ENCODE measurements at places on chromosomes 4 and X.

DNA sequence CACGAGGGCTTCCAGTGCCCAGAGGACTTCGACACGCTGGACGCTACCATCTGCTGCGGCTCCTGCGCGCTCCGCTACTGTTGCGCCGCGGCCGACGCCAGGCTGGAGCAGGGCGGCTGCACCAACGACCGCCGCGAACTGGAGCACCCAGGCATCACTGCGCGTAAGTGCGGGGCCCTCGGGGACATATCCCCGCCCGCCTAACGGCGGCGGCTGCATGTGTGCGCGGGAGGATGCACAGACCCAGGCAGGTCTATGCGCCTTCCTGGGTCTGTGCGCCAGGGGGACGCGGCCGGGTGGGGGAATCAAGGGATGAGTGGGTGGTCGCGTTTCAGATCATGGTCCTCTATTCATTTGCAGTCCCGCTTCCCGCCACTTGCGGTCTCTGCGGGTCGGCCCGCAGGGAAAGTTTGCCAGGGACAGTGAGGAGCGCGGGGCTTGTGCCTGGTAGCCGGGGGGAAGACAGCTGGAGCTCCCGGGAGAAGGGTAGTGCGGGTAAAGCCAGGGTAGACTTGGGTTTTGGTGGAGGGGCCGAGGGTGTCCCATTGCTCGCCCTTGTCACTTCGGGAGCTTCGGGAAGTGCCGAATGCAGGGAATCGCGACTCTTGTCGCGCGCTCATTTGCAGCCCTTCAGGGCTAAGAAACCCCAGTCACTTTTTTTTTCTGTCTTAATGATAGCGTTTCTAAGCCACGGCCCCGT lies 1.0 kb downstream of the SHISA3 start:
- no peak for DNase-seq

DNA sequence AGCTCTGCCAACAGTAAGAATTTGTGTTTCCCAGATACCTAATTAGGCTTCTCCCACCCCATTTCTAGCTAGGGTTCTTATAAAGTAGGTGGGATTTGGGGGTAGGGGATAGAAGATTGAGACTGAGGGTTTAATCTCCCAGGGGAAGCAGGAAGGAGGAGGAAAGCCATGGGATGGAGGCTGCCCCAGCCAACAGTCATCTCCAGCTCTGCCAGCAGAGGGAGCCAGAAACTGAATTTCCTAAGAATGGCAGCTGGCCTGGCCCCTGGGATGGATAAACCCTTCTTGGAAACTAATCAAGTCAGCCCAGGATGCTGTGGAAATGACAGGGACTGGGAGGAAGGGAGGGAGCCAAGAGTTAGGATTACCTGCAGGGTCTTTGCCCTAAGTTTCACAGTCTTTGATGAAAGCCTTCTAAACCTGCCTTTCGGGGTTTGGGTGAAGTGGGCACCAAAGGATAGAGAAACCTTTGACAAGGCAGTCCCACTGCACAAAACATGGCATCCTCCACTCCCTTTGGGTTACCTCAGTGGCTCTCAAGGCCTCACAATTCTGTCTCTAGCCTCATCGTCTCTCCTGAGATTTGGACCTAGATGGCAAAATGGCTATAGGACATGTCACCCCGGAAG lies 6.7 kb upstream of the ERCC6L start:
- DNase-seq, result peak; percentile 20

DNA sequence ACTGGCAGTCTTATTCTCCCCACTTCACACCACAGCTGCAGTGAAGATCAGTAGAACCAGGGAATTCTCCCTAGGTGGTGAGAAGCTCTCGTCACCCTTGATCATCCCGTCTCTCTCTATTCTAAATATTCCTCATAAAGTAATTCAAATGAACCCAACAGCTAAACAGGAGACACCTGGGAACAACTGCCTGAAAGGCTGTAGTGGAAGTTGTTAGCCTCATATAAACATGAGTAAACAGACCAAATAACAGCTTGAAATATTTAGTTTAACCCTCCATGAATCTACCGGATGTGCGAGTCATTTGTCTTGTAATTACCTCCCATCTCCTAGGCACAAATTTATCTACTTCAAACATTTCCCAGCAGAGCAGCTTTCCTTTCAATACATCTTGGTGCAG lies 30.4 kb upstream of the APELA start:
- no peak for DNase-seq

DNA sequence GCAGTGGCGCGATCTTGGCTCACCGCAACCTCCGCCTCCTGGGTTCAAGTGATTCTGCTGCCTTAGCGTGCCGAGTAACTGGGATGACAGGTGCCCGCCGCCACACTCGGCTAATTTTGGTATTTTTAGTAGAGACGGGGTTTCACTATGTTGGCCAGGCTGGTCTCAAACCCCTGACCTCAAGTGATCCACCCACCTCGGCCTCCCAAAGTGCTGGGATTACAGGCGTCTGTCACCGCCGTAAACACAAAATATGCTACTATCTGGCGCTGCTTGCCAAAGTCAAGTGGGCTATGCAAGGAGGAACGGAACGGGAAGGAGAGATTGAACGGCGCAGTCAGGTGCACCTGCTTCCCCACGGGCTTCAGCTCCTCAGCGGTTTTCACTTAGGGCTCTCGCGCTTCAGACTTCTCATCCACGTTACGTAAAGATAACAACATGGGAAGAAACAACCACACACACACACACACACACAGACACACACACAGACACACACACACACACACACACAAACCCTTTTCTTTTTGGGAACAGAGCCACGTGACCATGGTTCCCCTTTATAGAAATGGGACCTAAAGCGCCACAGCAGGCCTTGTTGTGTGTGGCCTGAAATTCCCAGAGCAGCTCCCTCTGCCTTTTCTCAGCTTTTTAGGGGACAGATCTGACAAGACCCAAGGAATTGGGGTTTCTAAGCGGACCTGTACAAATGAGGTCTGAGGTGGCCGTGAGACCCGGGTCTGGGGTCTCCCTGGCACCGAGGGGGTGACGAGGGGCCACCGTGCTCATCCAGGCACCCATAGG lies 1.5 kb downstream of the P2RY8 start:
- DNase-seq, result no peak

DNA sequence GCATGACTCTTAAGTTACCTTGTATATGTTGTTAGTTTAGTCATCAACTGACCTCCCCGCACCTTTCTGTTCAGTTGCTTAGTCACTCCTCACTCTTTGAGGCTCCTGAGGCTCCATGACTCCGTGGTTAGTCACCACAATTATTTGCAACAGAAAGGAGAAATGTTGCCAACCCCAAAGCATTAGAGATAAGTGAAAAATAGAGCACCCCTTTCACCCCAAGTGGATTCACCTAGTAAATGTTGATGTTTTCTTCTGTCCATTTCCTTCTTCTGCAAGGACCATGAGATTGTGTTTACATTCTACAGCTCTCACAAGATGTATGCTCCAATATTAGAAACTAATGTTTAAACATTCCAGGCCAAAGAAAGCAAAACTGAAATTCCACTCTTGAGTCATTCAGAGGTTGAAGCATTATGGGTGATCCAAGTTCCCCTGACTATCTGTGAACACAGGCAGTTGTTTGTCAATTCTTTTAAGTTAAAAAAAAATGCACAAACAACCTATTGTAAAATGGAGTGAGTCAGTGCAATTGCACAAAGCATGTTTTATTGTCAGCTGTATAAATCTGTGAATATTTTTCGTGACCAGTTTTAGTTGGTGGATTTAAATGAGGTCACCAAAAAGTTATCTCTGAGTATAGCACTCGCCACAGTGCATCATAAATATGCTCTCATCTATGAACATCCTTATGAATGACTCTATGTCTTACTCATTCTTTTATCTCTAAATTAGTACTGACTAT lies 552.4 kb upstream of the MAGEB2 start:
- peak; percentile 24 for DNase-seq

- no peak for DNase-seq
These were observed 428.8 kb downstream of the PCDH7 start for GRCh38 chr4:31148990-31149389.

DNA sequence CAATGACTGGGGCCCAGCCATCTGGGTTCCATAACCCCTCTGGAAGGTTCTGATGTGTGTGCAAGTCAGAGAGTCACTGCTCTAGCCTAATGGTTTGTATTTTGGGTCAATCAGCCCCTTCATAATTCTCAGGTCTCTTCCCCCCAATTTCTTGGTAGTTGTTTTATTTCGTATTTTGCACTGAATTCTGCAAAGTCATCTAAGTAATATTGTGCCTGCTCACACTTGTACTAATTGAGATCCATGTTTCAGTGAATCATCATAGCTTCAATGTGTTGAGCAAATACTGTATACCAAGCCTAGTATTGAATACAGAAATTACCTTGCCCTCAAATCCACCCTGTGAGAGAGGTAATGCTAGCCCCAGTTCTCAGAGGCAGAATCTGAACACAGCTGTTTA lies 28.0 kb upstream of the TBL1X start:
- no peak for DNase-seq

GRCh38 chrX:77640702-77641101 lies 145.3 kb downstream of the ATRX start:
- DNase-seq, result no peak

- no peak for DNase-seq
These were observed 21.7 kb downstream of the PPP2R2C start for GRCh38 chr4:6450709-6451108.

DNA sequence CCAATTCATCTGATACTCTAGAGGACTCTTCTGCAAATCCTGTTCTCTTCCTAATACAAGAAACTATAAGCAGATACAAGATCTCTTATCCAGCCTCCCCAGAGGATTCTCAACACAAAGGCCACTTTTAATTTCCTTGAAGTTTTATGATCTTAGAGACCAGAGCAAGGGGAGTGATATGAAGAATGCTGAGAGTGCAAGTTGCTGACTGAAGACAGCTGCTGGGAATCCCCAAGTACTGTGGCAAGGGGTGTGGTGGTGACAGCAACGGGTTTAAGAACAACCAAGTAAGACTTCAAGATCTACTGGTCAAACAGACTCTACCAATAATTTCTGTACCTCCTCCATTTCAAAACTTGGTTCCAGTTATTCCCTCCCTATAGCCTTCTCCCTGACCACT lies 7.0 kb downstream of the AMMECR1 start:
- DNase-seq, result no peak

All from T1000 (cell line).